ENCODE measurements at places on chromosomes 12 and 14.

- peak; percentile 6 for DNase-seq
Measured at GRCh38 chr12:133057446-133057845, 20.1 kb downstream of the ZNF84 start.

- no peak for DNase-seq
Measured at GRCh38 chr12:131114271-131114670, 160.6 kb downstream of the ADGRD1 start.

- DNase-seq: no peak
Measured at GRCh38 chr12:13198241-13198640, 1.7 kb downstream of the EMP1 start.

DNA sequence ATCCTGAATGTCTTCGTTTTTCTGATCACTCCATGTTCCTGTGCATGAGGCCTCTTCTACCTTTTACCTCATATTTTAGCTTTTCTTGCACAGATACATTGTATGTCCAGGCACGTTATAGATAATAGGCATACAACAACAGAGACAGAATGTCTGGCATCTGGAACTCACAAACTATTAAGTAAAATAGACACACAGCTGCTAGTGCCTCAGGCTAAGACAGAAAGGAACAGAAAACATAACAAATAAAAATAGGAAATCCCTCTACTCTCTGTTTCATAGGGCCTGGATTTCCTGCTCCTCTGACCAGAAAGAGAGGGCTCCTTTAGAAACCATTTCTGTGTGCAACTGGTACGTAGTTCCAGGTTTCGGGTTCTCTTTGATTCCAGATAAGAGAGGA is 48.6 kb downstream of the ATXN7L3B start:
- DNase-seq: no peak

- DNase-seq: peak; percentile 32
Measured at GRCh38 chr12:46659032-46659650, 166.7 kb downstream of the SLC38A4 start.

DNA sequence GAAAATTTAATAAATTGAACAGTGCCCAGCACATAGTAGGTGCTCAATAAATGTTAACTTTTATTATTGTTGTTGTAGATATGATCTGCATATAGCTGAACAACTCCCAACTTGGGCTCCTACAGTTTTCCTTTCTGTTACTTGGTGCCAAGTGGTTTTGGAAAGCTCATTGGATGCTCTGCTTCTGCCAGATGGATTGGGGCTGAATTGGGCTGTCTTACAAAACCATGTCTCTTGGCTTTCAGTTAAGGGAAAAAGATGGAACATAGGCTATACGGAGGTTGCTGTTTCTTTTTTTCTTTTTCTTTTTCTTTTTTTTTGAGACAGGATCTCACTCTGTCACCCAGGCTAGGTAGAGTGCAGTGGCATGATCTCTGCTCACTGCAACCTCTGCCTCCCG is 140.7 kb upstream of the PWP1 start:
- DNase-seq: peak; percentile 11

GRCh38 chr14:79487632-79488031 is 723.7 kb downstream of the DIO2 start:
- DNase-seq: no peak

DNA sequence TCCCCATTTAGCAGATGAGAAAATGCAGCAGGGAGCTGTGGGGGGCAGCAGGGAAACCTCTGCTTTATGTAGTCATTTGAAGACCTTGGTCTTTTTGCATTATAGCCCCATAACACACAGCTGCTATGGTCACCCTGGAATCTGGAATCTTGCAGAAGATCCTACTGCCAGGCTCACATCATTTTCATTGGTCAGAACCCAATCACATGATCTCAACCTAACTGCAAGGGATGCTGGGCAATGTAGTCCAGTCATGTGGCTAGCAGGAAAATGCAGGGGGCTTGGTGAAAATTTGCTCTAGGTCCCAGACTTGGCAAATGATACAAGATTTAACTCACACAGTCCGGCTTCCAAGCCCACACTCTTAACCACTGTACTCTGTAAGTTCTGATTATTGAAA is 1028.7 kb downstream of the AACS start:
- DNase-seq: peak; percentile 35

GRCh38 chr14:53751650-53752049 is 205.0 kb downstream of the BMP4 start:
- no peak for DNase-seq

GRCh38 chr12:27177706-27178105 is 66.4 kb upstream of the STK38L start:
- peak; percentile 72 for DNase-seq

DNA sequence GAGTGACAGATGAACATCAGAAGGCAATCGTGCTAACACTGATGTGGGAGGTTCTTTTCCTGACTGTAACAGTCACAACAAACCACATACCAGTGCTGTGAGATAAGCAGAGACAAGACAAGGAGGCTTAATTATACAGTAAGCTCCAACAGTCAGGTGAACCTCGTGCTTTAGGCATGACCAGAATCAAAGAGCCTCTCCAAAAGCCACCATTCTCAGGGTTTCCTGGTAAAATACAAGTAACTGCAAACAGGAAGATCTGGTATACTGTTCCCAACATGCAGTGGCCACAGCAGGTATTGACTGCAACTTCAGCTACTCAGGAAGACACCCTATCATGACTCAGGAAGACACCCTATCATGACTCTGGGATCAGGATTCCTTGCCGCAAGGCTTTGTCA is 47.3 kb upstream of the GTF2A1 start:
- peak; percentile 23 for DNase-seq

DNA sequence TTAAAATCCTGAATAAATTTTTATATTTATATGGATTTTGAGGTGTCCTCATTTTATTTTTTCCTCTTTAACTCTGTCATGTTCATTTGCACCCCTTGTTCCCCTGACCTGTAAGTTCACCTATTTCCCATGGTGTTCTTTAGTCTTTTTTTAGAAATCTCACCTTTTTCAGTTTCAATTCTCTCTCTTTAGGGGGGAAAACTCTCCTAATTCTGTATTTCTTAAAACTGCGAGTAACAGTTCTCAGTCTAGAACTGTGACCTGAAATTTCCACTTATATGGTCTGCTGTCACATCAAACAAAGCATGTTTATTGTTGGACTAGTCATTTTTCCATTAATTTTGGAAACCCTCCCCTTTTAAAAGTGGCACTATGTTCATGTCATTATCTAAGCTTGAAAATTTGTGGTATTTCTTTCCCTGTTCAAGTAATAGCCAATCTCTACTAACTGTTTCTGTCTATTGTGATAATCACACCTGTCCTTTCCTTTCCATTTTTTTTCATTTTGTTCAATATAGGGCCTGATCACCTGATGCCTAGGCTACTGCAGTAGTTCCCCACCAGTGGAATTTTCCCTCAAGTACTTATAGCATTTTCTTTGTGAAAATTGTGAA is 14.0 kb upstream of the FBXO33 start:
- no peak for DNase-seq

DNA sequence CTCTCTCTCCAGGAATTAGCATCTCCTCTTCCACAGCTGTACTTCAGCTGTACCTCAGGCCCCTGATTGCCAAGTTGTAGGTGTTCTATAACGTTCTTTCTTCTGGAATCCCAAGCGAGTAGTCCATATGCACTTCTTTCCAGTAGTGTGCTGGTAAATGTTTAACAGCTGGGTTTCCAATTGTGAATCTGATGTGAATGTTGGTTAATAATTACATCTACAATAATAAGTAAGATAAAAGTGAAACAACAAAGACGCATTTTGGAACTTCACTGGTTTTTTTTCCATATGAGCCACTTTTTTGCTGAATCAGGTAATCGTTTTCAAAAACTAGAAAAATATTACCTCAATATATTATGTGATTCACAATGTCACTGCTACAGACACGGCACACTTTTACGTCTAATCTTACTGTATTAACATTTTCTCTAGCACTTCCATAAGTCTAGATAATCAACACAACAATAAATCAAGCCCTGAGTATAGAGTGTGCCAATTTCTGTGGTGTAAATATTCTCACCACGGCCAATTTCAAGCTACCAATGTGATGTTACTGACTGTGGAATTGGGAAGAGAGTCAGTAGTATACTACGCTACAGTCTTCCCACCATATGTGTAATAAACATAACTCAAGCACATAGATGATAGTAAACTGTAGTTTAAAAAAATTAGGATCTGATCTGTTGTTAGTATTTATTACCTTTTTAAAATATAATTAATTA is 113.0 kb downstream of the ZFP36L1 start:
- no peak for DNase-seq
